ENCODE measurements at places on chromosomes 11 and 22.

- no peak for DNase-seq
Measured at GRCh38 chr11:106271686-106272085, 194.2 kb downstream of the AASDHPPT start.

GRCh38 chr11:85752890-85753581 lies 57.9 kb downstream of the SYTL2 start:
- no peak for DNase-seq

DNA sequence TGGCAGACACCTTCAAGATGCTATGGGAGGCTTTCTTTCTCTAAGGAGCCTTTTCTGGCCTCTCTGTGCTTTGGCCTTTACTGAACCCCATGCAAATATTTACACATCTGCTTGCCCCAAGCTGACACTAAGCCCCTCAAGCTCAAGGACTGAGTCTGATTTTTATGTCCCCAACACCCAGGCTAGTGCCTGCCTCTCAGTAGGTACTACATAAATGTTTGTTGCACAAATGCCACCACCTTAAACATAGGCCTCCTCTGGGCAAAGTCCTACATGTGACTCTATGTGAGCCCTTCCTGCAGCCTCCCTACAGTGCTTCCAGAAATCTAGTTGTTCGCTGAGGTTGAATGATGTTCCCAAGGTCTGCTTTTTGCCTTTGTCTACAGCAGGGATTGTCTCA lies 187.6 kb downstream of the DBX1 start:
- no peak for DNase-seq

DNA sequence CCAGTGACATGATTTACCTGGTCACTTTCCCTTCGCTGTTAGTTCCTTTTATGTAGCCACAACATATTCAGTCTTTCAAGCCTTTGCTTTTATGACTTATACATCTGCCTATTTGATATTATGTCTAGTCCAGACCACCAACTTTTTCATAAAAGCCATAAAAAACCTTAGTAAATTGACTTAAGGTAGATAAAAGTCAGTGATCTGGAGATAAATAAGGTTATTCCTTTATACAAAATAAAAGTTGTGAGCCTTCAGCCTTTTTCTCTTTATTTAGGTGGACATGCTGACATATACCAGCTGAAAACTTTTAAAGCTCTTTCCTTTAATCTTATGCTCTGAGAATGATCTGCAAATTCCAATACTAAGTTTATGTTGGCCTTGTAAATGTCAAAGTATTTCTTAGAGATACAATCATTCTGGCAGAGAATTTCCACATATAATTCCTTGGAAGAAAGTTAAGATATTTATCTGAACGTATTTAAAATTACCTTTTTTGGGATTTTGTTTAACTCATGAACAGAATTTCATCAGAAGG lies 690.4 kb upstream of the CHORDC1 start:
- DNase-seq, result no peak

GRCh38 chr22:50537765-50538164 lies 7.9 kb upstream of the KLHDC7B start:
- DNase-seq, result no peak

DNA sequence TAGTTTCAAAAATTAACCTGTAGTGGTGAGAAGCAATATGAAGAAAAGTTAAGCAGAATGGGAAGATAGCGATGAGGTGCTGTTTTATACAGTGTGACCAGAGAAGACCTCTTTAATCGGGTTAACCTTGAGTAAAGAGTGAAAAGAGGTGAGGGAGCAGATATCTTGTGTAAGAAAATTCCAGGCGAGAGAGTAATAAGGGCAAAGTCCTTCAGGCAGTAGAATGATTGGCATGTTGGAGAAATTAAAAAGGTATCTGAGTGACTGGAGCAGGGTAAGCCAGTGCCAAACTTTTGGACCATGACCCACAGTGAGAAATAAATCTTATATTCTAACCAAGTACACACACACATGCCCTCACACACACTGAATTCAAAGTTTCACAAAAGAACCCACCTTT lies 374.7 kb upstream of the LARGE1 start:
- DNase-seq, result no peak

DNA sequence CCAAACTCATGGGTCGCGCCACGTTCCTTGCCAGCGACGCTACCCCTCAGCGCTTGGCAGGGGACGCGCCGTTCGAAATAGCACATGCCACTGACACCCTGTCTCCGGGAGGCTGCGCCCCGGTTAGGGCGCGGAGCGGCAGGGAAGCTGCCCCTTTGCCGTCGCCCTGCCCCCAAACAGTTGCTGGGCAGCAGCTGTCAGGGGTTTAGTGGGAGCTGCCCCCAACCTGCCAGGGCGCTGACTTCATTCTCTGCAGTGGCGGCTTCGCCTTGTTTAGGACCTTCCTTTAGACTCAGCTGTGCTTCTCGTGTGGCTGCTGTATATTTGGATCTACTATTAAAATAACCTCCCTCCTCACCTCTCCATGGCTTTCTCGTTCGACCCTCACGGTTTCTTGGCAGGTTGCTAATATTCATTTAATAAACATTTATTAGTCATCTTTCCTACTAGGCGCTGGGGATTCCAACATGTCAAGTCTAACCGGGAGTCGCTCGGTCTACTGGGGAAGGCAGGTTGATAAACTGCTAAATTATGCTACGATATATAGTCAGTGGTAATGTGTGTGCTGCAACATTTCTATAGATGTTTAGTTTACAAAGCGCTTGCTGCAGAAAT lies 782 bp downstream of the TMEM109 start:
- DNase-seq, result peak; percentile 53

- DNase-seq, result no peak
Measured at GRCh38 chr11:111336582-111337256, 38.4 kb downstream of the POU2AF3 start.

GRCh38 chr11:23181022-23181807 lies 320.9 kb upstream of the CCDC179 start:
- DNase-seq, result no peak

- no peak for DNase-seq
Measured at GRCh38 chr22:23787600-23787896, 782 bp downstream of the SMARCB1 start.

DNA sequence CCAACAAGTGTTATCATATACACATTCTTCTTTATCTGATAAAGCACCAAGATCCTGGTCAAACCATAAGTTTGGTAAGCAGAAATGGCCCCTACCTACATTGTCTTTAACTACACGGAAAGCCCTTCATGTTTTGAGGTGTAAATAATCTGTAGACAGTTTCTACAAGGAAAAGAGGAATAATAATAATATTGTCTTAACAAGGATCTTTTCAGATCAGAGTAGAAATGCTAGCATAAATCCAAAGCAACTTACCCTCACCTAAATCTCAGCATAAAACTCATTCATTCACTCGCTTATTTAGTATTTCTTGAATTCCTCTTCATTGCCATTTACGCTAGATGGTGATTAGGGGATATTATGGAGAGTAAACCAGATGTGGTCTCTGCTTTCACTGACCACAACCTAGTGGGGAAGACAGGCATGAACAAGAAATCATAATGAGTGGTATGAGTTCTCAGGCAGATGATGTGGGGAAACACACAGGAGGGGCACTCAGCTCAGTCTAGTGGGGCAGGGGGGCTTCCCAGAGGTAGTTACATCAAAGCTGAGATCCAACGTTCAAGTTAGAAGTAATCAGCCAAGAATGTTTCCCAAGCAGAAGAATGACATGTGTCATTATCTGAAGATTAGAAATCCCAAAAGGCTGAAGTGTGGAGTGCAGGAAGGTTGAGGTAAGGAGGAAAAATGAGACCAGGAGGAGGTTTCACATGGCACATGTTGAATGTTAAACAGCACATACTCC lies 65.4 kb upstream of the ZC3H12C start:
- no peak for DNase-seq

DNA sequence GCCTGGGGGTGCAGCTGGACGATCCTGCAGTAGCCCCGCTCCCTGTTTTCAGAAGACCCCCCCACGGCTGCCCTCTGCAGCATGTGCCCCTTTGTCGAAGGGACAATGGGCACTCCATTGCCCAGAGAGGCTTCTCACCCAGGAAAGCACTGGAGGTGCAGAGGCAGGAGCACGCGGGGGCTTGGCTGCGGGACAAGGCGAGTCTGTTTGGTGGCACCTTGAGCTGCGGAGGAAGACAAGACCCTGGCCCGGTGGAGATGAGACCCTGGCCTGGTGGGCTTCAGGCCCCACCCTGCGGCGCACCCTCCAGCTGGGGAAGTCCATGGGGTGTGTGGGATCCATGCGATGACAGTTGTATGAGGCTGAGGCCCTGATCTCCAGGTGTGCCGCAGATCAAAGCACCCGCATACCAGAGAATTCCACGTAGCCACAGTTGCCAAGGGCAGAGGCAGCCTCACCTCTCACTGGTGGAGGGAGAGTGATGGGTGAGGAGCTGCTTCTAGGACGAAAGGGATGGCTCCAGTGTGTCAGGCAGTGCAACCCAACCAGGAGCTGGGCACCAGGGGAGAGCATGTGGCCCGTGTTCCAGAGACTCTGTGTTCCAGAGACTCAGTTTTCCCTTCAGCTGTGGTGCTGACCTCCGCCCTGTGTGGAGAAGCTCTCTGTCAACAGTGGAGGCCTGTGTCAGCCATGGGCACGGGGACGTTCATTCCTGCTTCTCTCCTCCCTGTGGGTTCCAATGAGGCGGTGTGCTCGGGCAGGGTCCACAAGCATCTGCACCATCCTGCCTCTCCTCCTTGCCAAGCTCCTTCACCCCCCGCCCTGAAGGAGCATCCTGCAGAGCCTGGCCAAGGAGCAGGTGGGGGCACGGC lies 10.0 kb downstream of the TBX1 start:
- no peak for DNase-seq

DNA sequence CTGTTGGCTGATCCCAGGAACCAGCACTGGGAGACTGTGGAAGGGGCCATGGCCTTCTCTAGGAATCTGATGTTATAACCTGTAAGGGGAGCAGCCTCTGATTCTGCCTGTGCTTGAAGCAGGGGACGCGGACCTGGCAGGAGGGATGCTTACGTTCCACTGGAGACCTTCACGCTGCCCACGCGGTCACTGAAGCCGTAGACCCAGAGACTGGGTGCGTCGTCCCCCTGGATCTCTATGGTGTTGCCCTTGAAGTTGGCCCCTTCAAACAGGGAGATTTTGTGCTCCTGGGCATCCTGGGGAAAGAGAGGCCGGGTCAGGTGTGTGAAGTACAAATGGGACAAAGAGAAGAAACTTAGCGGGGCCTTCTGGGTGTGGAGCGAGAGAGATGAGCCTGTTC lies 11.8 kb upstream of the TPST2 start:
- no peak for DNase-seq

GRCh38 chr11:126904520-126904919 lies 96.0 kb downstream of the KIRREL3 start:
- DNase-seq, result no peak

- no peak for DNase-seq
Measured at GRCh38 chr11:45238724-45239123, 47.4 kb downstream of the SYT13 start.

DNA sequence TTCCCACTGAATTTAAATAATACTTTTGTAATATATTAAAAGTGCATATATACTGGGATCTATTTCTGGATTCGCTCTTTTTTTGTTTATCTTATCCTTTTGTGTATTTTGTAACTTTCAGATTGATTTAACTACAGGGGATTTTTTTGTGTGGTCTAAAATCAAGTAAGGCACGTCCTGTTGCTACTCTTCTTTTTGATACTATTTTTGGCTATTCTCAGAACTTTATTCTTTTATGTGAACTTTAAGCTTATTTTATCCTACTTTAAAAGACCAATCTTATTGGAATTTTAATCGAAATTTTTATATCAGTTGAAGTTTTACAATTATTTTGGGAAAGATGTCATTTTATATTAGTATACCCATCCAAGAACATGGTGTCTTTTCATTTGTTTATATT lies 106.8 kb downstream of the UVRAG start:
- no peak for DNase-seq
